ENCODE measurements at places on chromosomes 16 and 17.

GRCh38 chr17:63290784-63291183 is 155.3 kb downstream of the CYB561 start:
- DNase-seq, result no peak

DNA sequence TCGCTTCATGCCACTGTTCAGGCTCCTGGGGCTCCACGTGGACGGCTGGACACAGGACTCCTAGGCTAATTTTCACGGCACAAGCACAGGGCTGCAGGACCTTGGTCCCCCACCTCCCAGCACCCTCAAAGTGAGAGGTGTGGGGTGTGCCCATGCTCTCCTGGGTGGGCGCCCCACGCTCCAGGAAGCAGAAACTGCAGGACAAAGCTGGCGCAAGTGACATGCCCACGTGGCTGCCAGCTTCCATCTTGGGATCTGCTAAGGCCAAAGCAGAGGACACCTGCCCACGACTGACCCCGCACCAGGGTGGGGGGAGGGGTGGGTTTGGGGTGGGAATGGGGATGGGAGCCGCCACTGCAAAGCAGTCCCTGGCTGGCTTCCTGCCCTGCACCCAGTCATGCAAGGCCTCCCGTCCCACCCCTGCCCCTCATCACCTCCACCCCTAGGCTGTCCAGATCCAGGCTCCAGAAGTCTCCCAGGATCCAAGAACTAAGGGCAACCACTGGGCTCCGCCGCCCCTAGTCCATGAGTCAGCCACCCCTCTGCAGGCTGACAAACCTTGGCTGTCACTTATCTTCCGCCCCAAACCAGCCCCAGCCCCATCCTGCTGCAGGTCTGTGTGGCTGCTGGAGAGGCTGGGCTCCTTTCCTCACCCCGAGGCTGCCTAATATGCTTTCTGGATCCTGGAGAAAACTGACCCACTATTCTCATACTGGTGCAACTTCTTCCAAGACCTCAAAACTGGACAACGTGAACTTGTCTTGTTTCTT is 11.1 kb downstream of the USP6 start:
- DNase-seq, result no peak

DNA sequence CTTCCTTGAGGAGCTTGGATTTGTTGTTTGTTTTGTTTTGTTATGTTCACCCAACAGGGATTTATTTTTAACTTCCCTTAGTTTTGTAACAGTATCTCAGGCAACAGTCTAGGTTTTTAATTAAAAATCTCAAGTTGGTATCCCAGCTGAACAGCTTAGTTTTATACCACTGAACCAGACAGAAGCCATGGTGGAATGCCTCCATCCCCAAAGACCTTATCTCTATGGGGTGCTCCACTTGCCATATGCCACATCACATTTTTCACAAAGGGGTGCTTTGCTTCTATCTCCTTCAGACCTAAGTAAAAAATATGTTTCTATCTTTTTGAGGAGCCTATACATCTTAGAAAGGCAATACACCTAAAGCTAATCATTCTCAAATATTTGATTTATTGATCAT is 715.8 kb upstream of the KIF2B start:
- DNase-seq, result no peak

GRCh38 chr16:30032083-30032819 is 1.2 kb upstream of the TLCD3B start:
- peak; percentile 77 for DNase-seq

- peak; percentile 81 for DNase-seq
These were observed 313 bp downstream of the UBTF start for GRCh38 chr17:44219108-44219615.

GRCh38 chr17:58706351-58707140 is 14.1 kb downstream of the RAD51C start:
- no peak for DNase-seq

DNA sequence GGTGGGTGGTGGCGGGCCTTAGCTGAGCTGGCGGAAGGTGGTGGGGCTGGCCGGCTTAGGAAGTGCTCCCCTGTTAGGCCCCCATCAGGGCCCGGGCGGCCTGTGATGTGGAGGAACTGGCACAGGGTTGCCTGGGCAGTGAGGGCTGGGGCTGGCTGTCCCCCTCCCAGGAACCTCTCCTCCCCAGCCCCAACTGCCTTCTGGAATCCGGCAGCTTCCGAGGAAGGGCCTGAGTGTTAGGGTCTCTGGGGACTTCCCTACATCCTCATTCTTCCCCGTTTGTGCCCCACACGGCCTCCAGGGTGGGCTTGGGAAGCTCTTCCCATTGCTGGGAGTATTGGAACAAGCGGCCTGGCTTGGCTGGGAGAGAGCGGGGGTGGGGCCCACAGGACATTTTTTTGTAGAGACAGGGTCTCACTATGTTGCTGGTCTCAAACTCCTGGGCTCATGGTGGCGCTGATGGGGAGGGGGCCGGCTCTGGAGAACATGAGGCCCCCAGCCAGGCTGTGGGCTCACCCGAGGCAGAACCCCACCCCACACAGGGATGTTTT is 89.9 kb upstream of the CIBAR2 start:
- DNase-seq, result no peak

- DNase-seq, result no peak
These were observed 1.5 kb upstream of the LIMD2 start for GRCh38 chr17:63701456-63701820.

DNA sequence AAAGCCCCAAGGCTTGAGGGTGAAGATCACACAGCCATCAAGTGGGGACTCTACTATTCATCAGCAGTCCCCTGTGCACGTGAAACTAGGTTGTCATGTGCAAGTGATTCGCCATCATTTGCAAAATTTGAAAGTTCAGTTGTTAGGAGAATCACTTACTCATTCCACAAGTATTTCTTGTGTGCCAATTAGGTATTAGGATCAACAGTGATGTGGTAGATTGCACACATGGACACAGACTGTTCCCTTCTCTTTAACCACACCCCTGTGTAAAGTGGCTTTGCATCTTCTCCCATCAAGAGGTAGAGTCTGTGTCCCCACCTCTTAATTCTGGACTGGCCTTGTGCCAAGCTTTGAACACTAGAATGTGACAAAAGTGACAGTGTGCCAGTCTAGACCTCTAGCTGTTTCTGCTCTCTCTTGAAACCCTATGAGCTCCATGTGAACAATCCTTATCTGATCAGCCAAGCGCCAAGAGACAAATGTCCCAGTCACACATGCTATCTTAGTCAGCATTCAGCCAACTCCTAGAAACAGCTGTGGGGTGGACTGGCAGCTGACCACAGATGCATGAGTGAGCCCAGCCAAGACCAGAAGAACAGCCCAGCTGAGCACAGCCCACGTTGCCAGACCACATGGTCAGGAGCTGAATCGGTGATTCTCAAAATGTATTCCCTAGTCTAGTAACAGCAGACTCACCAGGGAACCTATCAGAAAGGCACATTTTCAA is 31.5 kb upstream of the SHISA9 start:
- no peak for DNase-seq

DNA sequence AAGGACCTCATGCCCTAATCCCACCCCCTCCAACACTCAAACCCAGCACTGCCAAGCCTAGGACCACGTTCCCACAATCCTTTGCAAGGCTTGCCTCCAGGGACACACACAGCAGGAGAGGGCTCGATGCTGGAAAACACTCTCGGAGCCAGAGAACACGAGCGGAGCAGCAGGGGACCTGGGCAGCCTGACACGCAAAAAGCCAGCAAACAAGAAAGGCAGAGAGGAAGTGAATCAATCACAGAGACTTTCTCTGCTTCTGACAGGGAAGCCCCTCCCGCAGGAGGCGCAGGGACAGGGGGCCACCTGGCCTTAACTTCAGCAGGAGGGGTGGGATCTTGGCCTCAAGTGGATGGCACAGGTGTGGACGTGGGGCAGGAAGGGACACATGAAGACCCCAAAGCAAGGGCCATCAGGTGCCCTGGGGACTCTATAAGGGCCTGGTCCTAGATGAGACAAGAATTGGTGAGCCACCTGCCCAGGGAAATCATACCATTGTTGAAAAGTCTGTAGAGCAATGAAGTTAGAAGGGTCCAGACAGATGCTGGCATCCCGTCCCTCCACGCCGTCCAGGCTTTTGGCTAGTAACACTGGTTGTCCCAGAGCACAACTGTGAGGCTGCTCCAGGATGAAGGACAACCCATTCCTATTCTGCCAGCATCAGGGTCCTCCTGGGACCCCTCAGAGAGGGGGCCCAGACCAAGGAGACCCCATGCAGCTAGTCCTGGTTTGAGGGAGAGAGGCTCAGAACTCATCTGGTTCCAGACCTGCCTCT is 2.2 kb downstream of the SDK2 start:
- no peak for DNase-seq

- DNase-seq, result no peak
These were observed 4.6 kb upstream of the CLDN9 start for GRCh38 chr16:3007957-3008689.

DNA sequence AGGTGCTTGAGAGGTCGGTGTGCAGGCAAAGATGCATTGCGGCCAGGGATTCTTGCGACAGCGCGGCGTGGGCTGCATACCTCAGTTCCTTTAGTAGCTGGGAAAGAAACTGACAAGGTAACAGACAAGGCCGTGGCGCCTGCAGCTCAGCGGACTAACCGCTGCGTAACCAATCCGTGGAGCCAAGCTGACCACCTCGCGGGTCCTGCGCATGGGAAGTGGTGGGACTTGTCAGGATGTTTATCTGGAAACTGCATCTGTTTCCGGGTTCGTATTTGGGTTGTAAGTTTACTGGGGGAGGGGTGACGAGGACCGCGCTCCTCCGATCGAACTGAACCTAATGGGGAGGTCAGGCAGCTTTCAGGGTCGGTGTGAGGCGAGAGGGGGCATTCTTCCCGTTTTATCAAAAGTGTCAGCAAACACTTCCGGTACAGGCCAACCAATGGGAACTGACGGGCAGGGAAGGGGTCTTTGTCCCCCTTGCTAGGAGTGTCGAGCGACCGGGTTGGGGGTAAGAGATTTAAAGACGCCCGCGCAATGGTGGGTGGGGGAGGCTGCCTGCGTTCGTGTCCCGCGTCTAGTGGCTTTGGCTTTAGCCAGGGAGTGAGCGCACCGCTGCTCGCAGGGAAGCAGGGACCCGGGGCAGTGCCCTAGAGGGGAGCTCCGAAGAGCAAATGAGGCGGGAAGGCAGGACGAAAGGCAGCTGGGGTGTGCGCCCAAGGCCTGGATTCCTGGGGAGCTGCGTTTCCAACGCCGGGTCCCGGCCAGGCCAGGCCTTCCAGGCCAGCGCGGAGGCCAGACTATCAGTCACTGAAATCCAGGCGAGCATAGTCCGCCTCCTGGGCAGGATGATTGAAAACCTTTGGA is 7.0 kb downstream of the IRX6 start:
- DNase-seq, result no peak

DNA sequence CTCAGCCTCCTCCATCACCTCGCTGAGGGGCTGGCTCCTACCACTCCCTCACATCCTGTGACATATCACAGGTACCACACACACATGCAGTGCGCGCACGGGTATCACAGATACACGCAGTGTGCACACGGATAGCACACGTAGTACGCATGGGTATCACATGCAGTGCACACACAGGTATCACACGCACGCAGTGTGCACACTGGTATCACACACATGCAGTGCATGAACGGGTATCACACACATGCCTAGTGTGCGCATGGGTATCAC is 30.1 kb downstream of the ACSF3 start:
- no peak for DNase-seq

DNA sequence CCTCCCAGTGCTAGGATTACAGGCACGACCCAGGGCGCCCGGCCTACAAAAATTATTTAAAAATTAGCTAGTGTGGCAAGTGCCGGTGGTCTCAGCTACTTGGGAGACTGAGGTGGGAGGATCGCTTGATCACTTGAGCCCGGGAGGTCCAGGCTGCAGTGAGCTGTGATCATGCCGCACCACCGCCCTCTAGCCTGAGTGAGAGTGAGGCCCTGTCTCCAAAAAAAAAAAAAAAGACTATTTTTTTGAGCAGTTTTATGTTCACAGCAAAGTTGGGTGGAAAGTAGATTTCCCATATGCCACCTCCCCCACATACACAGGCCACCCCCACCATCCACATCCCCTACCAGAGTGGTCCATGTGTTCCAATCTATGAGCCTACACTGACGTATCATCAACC is 84.9 kb downstream of the MGAT5B start:
- DNase-seq, result no peak

DNA sequence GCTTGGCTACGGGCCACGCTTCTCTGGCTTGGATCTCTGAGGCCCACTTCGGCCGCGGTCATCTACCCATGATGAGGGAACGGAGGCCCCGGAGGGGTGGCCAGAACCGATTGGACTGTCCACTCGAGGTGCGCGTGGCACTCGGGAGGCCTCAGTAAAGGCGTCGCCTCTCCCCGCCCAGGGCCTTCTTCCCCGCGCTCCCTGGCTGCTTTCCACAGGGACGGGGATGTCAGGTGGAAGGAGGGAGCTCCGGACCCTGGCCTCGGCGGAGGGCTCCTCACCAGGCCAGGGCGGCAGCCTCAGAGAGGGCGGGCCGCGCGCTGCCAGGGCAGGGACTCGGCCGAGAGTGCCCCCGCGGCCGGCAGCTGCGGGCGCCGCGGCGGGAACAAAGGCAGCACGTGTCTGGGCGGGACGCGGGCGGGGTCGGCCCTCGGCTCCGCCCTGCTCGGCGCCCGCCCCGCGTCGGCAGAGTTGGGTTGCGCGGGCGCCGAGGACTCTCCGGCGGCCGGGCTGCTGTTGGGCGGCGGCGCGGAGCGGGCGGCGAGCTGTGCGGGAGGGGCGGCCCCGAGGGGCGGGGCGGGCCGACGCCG is 587 bp upstream of the CDK5R1 start:
- peak; percentile 58 for DNase-seq
